ENCODE measurements at places on chromosomes 2 and 18.

DNA sequence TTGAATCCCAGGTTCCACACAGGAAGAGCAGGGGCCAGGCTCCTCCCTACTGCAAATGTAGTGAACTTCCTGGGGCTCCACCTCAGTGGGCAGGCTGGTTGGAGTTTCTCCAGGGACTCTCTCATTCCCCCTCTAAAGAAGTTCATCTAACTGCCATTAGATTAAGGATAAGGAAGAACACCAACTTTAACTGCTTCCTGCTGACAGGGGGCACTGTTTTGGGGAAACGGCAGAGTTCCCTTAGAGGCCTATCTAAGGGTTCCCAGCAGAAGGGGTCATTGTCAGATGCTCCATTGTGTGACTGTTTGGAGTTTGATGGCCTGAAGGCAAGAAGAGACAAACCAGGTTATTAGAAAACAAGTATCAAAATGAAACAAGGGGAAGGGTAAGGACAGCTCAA is 2159.7 kb upstream of the PIK3C3 start:
- no peak for DNase-seq

GRCh38 chr18:70073432-70073831 is 125.8 kb upstream of the CD226 start:
- no peak for DNase-seq

DNA sequence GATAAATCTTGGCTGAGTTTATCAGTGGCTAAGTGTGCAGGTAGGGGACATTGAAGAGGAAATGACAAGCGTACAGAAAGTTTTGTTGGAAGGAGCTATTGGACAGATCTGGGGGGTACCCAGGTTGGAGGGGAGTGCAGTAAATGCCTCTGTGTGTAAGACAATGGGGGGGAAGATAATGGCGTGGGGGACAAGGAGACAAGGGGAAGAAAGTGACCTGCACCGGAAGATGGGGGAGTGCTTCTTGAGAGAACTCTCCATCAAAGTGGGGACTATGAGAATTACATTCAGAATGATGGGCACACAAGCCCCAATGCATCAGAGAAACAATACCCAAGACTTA is 190.0 kb downstream of the ALPK2 start:
- no peak for DNase-seq

DNA sequence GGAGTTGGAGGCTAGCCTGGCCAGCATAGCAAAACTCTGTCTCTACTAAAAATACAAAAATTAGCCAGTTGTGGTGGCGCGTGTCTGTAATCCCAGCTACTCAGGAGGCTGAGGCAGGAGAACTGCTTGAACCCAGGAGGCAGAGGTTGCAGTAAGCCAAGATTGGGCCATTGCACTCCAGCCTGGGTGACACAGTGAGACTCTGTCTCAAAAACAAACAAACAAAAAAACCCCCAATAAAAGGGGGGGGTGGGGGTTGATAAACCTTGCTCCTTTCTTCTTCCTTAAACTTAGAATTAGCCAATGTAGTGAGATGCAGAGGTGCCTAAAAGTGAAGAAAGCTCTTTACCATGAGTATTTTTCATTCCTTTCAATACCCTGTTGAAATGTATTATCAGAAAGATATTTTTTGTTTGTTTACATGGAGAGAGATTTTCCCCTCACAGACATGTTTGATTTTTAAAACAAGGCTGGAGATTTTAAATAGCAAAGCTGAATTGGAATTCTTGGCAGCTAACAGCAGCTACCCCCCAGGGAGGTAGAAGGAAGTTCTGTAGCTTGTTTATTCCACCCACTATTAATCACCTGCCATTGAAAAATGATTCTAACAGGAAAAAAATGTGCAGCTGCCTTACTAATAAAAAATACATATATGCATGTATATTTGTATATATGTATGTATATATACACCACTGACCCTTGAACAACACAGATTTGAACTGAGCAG is 48.6 kb downstream of the GYPC start:
- no peak for DNase-seq

DNA sequence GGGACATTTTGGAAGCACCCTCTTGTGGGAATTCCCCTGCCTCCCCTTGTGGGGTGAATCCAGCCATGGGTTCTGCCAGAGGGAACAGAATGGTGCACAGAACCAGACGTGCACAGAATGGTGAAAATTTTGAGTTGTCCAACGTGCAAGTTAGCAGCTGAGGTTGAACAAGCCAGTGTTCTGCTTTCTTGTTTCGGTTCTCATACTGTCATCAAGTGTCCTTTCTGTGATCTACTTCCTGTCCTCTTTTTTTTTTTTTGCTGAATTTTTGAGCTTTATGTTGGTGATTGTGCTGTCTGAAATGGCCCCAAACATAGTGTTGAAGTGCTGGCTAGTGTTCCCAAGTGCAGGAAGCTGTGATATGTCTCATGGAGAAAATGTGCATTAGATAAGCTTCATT is 21.5 kb upstream of the REEP1 start:
- no peak for DNase-seq

- DNase-seq: no peak
Measured at GRCh38 chr2:173898178-173898668, 67.0 kb downstream of the SP3 start.

DNA sequence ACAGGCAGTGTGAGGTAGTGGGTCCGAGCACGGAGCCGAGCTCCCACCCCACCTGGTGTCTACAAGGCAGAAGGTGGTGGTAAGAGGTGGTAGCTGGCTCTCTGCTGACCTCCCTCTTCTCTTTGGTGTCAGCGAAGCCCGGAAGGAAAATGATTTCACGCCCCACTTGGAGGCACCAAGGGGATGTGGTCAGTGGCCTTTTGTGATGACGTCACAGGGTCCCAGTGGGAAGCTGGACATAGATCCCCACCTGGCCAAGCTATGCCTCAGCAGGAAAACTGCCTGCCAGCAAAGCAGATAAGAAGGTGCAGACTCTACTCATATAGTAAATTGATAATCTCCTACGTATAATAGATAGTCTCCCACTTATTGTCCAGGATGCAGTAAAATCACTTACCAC is 183.7 kb upstream of the ALKAL2 start:
- DNase-seq: no peak

DNA sequence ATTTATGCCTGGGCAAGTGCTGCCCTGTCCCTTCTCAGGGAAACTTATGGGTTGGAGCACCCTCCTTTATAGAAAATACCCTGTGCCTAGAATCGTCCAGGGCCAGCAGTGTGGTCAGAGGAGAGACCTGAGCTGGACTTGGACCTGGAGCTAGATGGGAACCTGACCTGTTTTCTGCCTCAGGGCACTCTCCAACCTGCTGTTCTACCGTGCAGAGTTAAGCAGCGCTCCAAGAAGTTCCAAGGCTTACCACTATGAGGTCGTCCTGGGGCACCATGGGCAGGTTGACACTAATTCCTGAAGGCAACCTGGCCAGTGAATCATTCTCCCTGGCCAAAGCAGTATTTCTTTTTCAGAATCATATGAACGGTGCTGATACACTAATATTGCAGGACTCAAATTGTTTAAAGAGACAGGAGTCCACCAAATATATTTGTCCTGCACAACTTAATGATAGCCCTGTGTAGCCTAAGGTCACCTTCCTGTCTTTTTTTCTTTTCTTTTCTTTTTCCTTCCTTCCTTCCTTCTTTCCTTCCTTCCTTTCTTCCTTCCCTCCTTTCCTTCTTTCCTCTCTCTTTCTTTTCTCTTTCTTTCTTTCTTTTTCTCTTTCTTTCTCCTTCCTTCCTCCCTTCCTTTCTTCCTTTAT is 455.4 kb upstream of the HNMT start:
- no peak for DNase-seq

- DNase-seq: no peak
Measured at GRCh38 chr2:221318376-221319130, 253.6 kb downstream of the EPHA4 start.

DNA sequence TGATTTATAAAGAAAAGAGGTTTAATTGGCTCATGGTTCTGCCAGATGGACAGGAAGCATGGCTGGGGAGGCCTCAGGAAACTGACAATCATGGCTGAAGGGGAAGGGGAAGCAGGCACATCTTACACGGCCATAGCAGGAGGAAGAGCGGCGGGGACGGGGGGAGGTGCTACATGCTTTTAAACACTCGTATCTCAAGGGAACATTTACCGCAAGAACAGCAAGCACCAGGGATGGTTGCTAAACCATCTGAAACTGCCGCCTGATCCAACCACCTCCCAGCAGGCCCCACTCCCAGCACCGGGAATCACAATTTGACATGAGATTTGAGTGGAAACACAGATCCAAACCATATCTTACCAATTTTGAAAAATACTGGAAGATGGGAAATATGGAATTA is 362.8 kb downstream of the FBXO15 start:
- no peak for DNase-seq

- DNase-seq: no peak
Measured at GRCh38 chr2:125643128-125643527, 1012.8 kb upstream of the GYPC start.

GRCh38 chr2:220811952-220812570 is 760.0 kb downstream of the EPHA4 start:
- no peak for DNase-seq

- no peak for DNase-seq
Measured at GRCh38 chr2:3430172-3430571, 50.7 kb downstream of the TRAPPC12 start.

- no peak for DNase-seq
Measured at GRCh38 chr2:57549642-57550102, 496.9 kb upstream of the VRK2 start.

DNA sequence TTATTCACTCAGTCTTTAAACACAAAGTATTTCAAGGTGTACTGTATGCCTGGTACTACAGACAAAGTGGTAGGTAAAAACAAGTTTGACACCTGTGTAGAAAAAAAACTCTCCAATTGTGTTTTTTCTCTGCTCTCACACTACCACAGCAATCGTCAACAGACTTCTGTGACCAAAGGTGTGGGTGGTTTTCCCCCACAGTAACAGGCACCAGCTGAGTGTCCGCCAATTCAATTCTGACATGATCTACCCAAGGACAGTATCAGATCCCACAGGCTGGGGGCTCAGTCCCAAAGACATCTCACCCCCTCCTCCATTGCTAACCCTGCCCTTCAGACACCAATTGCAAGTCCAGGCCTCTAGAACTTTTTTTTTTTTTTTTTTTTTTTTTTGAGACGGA is 71.2 kb downstream of the CD226 start:
- DNase-seq: no peak

GRCh38 chr2:74072565-74072964 is 75.1 kb downstream of the BOLA3 start:
- DNase-seq: no peak

GRCh38 chr2:157662401-157662800 is 33.7 kb upstream of the ACVR1C start:
- no peak for DNase-seq

GRCh38 chr18:40431071-40431985 is 1523.7 kb upstream of the PIK3C3 start:
- no peak for DNase-seq

DNA sequence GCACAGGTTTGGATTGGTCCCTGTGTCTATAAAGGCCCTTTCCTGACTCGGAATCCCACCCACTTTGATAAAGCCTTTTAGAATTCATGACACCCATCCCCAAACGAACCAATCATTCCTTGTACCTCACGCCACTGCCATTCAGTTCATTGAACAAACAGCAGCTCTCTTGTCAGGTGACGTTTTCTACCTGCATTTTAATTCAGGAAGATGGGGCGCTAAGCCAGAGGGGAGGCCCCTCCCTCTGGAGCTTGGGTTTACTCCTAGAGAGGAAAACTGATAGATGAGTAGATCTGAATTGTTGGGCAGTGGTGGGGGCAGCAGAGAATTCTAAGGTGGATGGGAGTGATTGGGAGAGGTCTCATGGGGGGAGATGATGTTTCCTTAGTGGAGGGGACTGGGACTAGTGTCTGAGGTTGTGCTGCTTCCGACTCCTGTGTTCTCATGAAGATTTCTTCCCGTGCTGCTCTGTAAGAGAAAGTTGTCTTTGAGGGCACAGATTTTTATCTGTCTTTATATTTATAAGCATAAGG is 9.6 kb downstream of the RRM2 start:
- DNase-seq: no peak

- DNase-seq: no peak
Measured at GRCh38 chr2:227124811-227125210, 39.2 kb downstream of the COL4A4 start.

- no peak for DNase-seq
Measured at GRCh38 chr2:31051258-31052140, 86.7 kb downstream of the GALNT14 start.

GRCh38 chr18:54612237-54612636 is 21.2 kb downstream of the DYNAP start:
- DNase-seq: no peak

GRCh38 chr2:39492716-39493115 is 55.6 kb upstream of the MAP4K3 start:
- DNase-seq: no peak

GRCh38 chr2:197209742-197210408 is 100.7 kb downstream of the ANKRD44 start:
- no peak for DNase-seq

GRCh38 chr2:88187038-88187676 is 17.0 kb downstream of the THNSL2 start:
- DNase-seq: no peak

DNA sequence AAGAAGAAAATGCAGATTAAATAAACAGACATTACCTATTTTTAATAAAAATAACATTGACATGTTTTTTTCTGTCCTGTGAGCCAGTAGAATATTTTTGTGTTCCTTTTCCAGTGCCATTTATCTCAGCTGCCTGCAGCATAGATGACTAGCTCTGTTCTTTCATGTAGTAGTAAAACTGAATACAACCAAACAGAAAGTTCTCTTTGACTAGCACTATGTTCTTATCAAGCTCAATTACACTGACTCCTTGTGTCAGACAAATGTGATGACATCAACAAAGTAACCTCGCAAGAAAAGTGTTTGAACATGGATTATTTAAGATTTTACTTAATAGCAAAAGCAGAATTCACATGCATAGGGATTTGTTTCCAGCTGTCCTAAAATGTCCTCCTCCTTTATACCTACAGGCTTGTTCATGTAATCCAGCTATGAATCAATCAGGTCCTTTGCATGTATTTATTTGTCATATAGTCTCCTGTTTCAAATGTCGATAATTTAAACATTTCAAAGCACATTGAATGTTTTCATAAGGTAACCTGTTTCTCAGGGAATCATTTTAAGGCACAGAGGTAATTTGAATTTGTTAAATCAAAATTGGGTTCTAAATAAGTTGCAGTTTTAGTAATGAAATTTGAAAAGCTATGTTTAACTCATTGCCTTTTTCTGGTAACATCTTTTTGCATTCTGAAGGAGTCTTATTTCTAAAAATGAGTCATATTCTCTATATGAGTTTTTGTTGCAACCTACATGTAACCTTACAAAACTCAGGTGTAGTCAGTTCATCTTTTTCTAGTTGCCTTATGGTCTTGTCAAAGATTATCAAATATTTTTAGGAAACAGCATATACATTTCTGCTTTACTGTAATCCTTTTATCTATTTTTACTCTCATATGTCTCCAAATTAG is 215.3 kb upstream of the GULP1 start:
- DNase-seq: no peak
